ENCODE measurements at places on chromosomes 16 and 17.

- no peak for DNase-seq
These were observed 98.7 kb downstream of the RAB11FIP4 start for GRCh38 chr17:31490019-31490650.

DNA sequence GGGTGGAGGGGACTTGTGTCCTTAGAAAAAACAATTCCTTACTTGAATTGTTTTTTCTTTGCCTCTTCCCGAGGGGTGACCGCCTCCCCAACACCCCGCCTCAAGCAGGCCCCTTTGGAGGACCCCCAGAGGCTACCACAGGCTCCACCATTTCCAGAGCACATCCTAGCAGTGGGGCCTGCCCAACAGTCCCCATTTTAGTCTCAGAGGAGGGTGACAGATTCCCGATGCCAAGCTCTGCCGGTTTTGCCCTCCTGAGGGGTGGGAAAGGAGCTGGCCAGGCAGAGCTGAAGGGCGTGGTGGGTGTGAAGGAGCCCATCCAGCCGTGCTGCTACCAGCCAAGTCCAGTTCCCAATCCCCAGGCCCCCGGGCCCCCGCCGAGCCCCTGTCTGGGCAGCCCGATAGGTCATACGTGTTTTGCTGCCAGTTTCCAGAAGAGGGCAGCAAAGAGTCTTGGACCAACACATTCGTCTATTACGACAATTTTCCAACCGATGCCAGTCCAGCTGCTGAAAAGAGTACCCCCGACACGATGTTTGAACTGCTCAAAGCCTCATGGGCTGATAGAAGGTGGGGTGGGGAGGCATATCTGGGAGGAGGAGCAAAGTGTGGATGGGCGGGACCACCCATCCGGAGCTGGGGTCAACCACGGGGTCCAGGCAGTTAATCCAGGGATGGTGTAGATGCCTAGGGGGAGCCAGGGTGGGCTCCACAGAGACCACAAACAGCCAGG is 18.8 kb upstream of the GAA start:
- DNase-seq, result peak; percentile 65

- no peak for DNase-seq
These were observed 16.4 kb downstream of the MAP2K3 start for GRCh38 chr17:21300601-21301571.

- no peak for DNase-seq
These were observed 40.7 kb upstream of the SLC38A10 start for GRCh38 chr17:81335773-81336157.

- no peak for DNase-seq
These were observed 17.2 kb downstream of the USP7 start for GRCh38 chr16:8946544-8946943.

DNA sequence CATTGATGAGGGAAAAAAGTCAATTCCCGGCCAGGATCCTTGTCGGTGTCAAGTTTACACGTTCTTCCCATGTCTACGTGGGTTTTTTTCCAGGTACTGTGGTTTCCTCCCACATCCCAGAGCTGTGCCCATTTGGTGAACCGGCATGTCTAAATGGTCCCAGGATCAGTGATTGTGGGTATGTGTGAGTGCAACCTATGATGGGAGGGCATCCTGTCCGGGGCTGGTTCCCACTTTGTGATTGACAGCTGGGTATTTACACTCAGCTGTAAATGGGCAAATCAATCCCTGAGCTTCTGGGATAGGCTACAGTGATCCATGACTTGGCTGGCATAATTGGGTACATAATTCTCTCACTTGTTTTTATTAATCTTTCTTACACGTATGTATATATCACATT is 91.2 kb upstream of the IRX6 start:
- no peak for DNase-seq

DNA sequence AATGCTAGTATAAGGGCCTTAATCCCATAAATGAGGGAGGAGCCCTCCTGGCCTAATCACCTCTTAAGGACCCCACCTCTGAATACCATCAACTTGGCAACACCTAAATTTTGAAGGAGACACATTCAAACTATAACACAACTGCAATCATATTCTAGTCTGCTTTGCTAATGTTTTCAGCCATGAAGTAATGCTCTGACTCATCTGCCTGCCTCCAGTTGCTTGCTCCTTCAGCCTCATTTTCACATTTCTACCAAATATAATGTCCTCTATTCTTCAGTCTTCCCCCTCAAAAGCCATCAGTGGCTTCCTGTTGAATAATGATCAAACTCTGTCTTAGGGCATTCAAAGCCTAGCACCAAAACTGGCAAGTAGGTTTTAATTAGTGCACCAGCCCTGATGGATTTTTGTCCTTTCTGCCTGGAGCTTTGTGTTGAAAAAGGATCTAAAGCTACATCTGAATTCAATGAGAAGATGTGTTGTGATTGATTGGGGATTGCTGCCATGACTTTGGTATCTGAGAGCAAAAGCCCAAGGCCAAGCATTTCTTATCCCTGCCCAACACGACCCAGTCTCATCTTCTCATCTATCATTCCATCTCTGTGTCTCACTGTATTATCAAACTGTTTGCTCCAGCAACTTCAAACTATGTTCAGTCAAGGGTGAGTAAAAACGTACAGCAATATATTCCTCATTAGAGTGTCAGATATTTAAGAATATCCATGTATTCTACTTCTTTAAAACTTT is 140.8 kb upstream of the ELAC2 start:
- no peak for DNase-seq

DNA sequence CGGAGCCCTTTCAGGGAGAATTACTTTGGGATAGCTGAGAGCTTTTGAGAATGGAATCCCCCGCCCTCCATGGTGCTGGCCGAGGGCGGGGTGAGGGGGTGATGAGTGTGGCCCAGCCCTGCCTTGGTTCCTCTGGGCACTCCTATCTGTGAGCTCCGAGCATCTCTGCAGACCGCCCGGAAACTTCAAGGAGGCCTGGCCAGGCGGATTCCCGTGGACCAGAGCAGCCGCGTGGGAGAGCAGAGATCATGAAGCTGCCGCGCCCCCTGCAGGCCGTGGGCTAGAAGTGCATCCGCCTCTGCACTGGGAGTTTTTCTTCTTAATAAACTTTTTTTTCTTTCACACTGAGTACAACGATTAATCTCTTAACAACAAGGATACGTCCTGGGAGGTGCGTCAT is 392.9 kb upstream of the EEF2KMT start:
- peak; percentile 34 for DNase-seq

DNA sequence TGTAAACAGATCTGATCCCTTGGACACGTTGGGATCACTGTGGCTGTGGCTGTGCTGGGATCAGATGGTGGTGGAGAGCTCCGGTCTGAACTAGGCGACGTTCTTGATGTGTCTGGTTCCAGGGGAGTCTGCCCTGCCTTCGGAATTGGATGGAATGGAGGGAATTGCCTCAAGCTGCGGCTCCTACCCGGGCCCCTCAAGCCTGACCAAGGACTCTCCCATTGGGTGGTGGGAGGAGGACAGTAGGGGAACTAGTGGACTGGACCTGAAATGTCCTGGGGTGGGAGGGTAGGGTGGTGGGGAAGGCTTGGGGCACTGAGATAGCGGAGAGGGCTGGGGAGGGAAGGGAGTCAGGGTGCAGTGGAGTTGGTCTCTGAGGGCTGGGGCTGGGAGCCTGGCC is 3.2 kb upstream of the UBALD1 start:
- DNase-seq, result no peak

DNA sequence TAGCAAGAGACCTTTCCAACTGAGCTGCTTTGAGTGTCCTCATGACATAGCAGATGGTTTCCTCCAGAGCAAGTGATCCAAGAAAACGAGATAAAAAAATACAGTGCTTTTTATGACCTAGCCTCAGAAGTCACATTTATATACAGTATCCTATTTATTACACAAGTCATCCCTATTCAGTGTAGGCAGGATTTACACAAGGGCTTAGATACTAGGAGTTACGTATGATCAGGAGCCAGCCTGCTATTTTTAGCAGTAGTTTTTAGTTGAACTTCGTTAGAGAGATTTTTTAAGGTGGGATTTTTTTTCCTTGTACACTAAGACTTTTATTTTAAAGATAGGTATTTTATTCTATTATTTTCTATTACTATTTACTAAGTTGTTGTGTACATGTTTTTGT is 58.4 kb downstream of the PHKB start:
- no peak for DNase-seq

DNA sequence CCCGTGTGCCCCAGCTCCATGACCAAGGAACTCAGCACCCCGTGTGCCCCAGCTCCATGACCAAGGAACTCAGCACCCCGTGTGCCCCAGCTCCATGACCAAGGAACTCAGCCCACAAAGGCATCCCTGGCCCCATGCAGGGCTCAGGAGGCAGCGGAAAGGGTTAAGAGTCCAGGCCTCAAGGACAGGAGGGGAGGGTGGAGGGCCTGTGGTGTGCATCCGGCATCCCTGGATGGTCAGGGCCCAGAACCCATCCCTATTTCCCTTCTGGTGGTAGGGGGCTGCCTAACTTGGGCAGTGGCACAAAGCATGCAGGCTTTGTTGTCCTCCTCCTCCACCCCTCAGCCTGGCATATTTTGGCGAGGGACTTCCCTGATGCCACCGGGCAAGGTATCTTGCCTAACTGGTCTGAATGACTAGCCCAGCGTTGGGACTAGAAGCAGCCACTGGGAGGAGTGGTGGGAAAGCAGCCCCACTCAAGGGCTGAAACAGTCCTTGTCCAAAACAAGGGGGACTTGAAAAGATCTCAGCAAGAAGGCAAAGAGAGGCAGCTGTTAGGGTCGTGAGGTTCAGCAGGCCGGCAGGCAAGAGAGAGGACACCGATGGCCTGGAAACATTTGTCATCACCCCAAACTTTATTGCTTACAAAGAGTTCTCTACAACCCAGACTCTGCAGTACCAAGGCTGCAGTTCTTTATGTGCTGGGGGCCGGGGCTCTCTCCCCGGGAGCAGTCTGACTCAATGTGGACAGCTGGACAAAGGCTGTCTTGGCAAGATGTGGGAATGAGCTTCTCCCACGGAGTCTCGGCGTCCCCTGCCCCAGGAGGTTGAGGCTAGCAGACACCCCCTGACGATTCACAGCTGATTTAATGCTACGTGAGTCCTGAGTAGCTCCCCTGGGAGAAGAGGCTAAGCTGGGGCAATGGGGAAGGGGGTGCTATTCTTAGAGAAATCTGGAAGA is 902 bp upstream of the SPATA32 start:
- DNase-seq, result no peak

- no peak for DNase-seq
These were observed 16.7 kb downstream of the TPSG1 start for GRCh38 chr16:1208239-1208830.

- DNase-seq, result no peak
These were observed 17.5 kb upstream of the KRT20 start for GRCh38 chr17:40902498-40902897.

DNA sequence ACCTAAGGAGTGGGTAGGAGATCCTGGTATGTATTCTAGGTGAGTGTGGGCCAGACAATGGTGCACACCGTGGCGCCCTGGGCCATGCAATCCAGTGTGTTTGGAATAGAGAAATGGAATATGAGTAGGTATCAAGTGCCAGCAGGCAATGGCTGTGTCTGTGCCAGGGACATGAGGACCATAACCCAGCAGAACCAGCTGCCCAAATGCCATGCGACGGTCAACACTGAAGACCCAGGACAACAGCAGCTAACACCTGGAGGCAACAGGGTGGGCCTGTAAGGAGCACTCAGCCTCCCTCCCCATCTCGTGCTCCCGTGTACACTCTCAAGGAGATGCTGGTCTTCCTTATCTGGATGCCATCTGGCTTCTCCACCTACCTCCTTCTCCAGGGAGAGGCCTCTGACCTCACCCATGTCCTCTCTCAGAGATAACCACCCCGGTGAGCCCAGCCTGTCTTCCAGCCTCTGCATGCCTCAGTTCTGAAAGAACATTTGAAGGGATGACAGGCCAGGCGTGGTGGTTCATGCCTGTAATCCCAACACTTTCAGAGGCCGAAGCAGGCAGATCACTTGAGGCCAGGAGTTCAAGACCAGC is 750 bp upstream of the GSDMB start:
- DNase-seq, result no peak

DNA sequence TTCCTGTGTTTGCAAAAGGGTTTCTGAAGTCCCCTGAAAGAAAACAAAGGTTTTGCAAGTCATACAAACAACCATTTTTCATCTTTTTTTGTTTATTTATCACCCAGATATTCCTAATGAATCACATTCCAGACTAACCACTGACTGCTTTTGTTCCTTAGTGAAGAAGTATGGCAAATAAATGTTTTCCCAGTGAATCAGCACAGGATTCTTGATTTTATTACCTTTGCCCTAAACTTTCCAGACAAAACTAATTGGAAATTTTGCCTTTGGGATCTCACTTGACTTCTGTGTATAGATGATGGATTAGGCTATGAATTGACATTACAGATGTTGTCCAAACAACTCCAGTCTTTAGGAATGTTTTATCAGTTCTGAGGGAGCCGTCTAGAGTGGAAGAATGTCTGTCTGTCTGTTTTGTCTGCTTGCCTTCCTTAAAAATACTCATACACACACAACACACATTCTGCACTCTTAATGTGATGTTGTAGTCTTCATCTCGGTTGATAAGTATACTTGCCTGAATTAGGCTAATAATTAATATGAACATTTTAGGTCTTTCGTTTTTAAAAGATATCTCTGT is 48.9 kb downstream of the VMP1 start:
- no peak for DNase-seq

- no peak for DNase-seq
These were observed 1032.2 kb downstream of the CDH11 start for GRCh38 chr16:64089697-64090096.

DNA sequence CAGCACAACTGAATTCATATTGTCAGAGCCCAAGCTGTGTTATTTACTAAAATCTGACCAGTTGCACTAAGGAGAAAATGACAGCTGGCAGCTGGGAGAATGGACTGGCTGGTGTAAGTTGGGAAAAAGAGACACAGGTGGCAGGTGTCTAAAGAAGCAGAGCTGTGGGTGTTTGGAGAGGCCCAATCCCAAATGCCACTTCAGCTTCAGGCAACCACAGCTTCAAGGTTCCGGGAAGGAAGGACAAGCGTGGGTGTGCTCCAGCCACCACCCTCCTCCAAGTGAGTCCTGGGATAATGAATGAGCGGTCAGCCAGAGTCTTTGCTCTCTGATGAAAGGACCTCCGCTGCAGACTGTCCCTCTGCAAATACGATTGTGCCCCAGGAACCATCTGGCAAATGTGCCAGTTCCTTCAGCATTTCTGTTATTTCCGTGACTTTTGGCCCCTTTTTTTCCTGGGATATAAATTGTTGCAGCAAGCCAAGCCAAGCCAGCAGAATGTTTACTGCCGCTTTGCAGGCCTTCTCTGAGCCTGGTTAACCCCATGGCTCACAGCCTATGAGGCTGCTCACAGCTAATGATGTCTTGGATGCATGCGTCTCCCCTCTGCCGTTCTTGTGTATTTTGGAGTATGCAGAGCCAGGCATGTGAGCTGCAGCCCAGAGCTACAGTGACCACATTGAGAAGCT is 9.5 kb upstream of the RHBDL3 start:
- no peak for DNase-seq
